Sciatic nerve (tissue), 2 donors: ENCODE measurements at places on chromosomes 3 and 15. TPM values are rescaled to one million over a fixed set of nuclear protein-coding genes. Genes with fewer than 3 reads are reported as not detected.

Gene FGF7
- total RNA-seq, result 239 TPM

Gene PLCL2
- 33.5 TPM for total RNA-seq

Gene TRPC1
- total RNA-seq, result 30.4 TPM

DNA sequence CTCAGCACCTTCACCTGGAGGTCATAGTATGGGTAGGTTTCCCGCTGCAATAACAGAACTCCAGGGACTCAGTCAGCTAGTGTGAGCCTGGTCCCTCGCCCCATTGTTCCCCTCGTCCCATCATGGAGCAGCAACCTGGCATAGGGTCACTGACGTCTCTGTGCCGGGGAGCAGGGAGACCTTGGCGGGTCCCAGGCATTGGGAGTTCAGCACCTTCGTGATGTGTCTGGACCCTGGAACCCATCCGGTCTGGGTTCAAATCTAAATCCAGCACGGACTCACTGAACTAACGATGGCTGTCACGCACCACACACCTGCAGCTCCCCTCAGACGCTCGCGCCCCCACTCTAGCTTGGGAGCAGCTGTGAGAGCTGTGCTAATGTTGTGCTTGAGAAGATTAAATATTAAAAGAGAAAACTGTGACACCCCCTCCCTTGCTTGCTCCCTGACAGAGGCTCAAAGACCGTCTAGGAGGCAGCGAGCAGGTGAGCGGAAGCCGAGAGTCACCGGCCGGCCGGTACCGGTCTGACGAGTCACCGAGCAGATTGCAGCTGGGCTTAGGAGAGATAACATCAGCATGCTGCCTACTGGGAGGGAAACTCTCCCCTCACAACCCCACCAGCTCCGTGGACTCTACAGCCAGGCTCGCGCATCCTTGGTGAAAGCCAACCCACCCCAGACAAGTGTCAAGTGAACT, 742 bp downstream of the PLA2G4F start:
- peak; percentile 37 for DNase-seq

DNA sequence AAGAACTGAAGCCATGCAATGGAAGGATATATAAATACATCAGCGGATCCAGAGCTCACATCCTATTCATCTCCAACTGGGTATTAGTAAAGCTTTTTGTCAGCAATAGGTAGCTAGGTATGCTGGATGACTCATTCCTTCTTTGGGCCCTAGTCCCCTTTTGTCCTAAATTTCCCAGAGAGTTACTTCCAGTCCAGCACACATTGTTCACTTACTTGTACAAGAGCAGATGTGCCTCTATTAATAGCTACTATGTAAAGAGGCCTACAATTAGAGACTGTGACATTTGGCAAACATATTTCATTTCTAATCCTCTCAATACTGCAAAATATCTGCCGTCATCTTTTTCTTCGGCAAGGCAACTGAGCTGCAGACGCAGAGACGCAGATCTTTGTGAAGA, 1.7 kb upstream of the SLC4A7 start:
- no peak for DNase-seq

- no peak for DNase-seq
Observed at GRCh38 chr3:43866529-43867353, 176.0 kb downstream of the ABHD5 start.

GRCh38 chr3:190426806-190427507, 22.7 kb downstream of the TMEM207 start:
- no peak for DNase-seq
